ENCODE measurements at places on chromosomes 2 and 18.

DNA sequence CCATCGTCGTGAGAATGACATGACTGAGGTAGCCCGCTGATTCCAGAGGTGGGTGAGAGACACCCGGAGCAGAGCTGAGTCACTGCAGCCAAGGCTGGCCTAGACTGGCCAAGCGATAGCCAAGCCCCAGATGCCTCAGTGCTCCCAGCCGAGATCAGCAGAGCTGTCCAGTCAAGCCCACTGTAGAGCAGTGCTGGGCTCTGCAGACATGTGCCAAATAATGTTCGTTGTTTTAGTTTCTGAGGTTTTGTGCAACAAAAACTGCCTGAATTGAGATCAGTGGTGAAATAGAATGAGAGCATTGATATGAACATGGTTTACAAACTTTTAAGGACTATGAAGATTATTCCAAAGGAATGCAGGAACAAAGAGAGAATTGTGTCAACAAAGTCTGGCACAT is 42.1 kb downstream of the INSIG2 start:
- DNase-seq, result no peak

DNA sequence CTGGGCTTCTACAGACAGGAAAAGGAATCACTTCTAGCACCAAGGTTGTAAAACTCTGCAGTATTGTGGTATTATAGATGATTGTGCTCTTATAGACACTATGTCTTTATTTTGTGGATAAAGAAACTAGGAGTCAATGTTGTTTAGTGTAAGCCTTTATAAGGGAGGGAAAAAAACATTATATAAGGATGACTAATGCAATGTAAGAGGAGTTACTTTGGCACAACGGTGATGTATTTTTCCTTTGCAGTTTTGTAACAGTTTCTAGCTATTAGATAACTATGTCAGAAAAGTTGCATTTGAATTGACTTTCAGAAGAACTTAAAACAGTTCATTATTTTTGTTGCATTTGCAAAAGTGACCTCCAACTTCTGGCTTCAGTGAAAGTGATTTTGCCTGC is 545.4 kb downstream of the CCDC85A start:
- DNase-seq, result no peak

DNA sequence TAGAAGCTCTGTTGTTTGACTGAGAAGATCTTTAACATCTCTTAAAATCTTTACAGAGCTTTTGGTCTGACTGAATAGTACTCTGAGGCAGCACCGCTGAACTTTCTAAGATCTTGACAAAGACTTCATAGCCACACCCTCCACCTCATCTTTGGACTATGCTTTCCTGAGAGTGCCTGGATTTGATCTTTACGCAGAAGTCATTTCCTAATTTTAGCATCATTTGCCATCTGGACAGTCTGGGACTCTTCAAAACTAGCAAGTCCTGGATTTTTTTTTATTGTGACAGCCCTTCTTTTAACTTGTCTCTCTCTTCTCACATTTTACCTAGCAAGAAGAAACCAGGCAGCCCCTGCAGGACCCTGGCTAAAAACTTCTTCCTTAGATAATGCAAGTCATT is 188.8 kb downstream of the CTIF start:
- no peak for DNase-seq

DNA sequence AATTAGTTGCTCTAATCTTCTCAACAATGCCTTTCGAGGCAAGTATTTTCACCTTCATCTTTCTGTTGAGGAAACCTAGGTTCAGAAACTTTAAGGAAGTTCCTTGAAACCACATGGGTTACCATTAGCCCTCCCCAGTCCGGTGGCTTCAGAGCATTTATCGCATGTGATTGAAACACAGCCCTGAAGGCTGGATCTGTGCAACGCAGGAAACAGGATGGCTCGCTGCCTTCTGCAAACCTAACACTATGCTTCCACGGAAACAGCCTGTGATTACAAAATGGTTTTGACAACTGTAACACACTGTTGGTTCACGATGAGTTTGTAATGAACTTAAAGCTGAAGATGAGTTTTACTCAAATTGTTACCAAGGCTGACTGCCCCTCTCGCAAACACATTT is 68.5 kb downstream of the EPB41L3 start:
- no peak for DNase-seq

DNA sequence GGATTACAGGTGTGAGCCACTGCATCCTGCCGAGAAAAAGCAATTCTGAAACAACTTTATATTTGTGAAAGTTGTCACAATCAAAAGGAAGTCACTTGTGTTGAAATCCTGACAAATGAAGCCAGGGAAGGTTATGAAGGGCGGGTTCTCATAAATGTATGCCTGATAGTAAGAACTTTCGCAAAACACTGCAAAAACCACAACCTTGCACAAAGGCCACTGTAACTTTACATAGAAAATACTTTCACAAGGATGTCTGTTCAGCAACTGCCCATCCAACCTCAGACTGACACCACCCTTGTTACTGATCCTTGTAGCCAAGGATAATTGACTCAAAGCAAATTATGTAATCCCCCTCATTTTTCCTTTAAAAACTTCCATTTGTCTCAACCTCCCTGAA is 90.6 kb downstream of the SLC4A3 start:
- no peak for DNase-seq

DNA sequence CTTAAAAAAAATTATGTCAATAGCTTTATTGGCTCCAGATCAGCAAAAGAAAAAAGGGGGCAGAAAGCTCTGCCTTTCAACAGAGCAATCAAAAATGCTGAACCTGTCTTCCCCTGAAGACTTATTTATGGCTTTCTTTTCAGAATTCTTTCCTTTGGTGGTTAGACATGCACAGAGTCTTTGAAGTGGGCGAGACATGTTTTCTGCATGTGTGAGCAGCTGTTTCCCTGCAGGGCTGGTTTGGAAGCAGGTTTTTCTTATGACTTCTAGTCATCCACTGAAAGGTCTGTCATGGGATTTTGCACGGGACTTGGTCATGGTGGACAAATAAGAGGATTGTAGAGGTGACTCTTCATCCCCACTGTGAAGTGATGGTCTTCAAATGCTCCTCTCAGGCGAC is 160.3 kb downstream of the VAPA start:
- no peak for DNase-seq

DNA sequence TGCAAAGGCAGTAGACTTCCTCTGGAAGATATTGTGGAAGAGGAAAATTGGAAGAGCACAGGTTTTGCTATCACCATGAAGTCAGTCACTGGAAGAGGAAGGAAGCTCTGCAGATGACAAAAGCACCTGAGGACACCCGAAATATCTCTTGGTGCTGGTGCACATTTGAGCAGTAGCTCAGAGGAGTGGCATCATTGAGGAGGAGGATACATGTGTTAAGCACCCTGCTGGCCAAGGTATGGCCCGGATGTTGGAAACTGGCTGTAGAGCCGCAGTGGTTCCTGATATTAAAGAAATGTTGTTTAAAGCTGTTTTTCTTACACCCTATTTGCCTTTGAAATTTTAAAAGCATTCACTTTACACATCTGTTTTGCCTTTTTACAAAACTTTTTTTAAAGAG is 32.7 kb upstream of the SCYGR2 start:
- DNase-seq, result no peak

GRCh38 chr2:70991142-70991541 is 3.5 kb downstream of the TEX261 start:
- DNase-seq, result no peak

- no peak for DNase-seq
Observed at GRCh38 chr2:234272069-234272850, 221.8 kb downstream of the SPP2 start.

GRCh38 chr2:657766-658165 is 19.4 kb downstream of the TMEM18 start:
- no peak for DNase-seq

- DNase-seq, result no peak
Observed at GRCh38 chr2:54559593-54560145, 103.5 kb downstream of the SPTBN1 start.

DNA sequence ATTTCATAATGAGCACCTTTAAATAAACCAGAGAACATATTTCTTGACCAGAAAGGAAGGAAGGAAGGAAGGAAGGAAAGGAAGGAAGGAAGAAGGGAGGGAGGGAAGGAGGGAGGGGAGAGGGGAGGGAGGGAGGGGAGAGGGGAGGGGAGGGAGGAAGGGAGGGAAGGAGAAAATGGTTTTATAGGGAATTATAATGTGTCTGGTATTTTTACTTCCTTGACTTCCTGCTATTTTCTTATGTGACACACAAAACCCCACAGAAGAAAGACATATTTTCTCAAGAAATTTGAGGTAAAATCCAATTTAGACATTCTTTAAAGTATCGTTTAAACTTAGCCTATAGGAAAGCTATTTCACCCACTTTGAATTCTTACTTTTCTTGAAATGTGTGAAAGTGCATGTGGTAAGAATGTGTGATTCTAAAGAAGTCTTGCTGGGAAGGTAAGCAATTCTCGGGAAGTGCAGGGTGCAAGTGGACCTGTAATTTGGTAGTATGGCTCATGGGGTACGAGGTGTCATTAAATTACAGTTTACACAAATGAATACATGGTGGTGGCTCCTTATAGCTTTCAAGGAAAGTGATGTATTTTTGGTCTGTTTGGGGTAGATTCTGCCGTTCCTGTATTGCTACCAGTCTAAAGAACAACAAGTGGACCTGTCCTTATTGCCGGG is 18.0 kb downstream of the RNF125 start:
- no peak for DNase-seq

DNA sequence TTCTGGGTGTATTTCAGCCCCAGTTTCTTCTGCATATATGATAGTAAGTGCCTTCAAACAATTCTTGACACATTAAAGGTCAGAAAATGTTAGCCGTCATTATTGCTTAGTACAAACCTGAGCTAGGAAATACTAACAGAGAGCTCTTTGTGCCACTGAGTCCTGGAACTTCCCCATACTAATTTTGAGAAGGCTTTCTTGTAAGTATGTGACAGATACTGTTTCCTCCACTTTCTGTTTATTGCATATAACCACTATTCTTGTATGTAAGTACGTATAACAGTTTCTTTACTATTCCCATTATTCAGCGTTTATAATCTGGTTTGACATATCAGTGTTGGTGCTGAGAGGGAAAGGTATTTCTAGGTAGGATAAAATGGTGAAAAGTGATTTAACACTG is 9.8 kb downstream of the PPP1CB start:
- no peak for DNase-seq

GRCh38 chr2:11775384-11775783 is 29.0 kb downstream of the LPIN1 start:
- no peak for DNase-seq

DNA sequence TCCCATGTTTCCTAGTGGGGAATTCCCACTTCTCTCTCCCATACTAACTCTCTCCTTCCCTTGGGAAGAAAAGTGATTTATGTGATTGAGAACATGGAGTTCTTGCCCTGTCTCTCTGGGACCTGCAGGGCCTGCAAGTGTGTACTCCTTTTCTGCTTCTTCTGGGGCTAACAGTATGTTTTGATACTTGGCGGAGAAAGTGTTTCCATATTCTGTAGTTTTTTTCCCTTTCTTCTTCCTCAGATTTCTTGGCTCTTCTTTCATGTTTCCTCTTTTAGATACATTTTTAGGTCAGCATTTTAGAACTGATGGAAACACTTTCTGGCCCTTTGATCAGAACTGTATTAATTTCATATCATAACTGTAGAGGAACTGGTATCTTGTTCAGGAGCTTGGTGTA is 352.2 kb downstream of the DLGAP1 start:
- no peak for DNase-seq

DNA sequence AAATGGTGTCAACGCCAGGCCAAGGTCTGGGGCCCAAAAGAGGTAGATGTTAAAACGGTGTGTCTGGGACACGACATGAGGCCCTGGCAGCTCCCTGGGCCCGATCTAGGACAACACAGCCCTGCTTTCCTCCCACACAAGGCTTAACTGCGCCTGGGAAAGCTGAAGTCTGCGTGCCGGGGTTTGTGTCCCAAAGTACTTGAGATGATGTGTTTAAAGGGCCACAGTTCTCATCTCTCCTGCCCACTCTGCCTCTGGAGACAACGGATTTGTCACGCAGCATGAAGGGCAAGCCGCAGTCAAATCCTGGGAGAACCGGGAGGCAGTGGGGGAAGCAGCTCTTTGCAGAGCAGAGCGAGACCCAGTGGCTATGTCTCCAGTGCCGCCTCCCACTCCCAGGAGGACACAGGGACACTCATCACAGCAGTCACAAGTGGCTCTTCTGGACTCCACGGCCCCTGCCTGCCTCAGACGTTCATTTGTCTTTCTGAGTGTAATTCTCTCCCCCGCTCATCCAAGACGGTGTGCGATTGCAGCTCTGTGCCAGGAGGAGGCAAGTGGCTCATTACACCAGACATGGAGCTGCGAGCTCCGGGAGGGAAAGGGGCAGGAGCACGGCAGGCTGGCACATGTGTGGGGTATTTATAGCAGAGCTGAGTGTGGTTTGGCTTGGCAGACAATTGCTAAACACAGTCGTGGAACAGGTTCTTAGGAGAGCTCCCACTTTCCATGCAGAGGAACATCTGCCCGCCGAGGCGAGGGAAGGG is 57.7 kb upstream of the SEMA4C start:
- no peak for DNase-seq

- no peak for DNase-seq
Observed at GRCh38 chr2:207110715-207111114, 55.0 kb downstream of the KLF7 start.

DNA sequence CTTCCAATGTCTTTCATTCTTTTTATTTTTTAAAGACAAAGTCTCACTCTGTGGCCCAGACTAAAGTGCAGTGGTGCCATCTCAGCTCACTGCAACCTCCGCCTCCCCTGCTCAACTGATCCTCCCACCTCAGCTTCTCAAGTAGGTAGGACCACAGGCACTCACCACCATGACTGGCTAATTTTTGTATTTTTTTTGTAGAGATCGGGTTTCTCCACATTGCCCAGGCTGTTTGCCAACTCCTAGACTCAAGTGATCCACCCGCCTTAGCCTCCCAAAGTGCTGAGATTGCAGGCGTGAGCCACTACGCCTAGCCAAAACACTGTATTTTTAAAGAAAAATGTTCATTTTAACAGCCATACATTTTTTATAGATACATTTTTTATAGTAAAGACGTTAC is 12.7 kb downstream of the GCKR start:
- no peak for DNase-seq

DNA sequence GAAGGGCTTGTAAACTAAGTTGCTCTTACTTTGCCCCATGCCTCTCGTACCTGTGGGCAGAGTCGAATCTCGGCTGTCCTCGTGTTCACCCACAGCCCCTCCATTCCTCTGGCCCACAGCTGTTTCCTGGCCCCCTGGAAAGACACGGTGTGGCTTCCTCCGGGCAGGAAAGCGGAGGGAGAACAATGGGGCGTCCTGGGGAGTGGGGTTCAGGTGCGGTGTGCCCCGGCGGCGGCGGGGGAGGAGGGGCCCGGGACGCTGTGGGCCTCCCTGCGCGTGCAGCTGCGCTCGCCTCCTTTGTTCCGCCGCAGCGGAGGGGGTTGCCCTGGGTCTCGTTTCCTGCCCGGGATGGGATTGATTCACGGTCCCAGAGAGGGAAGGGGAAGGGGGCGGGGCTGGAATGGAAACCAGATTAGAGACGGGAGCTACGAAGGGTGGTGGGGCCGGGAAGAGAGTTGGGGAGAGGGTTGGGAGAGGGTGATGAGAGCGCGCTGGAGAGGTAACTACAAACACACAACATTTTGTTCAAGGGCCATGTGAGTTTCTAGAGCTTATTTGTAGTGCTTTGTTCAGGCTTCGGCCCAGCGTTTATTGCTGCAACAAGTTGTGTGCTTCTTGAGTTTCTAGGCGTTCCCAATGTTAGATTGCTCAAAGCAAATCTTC is 796 bp downstream of the MYO1B start:
- DNase-seq, result peak; percentile 1

Data from GM12891 (cell line).